ENCODE measurements at places on chromosomes 3 and 15.

GRCh38 chr3:156298938-156299337 lies 178.6 kb downstream of the KCNAB1 start:
- no peak for ATAC-seq

DNA sequence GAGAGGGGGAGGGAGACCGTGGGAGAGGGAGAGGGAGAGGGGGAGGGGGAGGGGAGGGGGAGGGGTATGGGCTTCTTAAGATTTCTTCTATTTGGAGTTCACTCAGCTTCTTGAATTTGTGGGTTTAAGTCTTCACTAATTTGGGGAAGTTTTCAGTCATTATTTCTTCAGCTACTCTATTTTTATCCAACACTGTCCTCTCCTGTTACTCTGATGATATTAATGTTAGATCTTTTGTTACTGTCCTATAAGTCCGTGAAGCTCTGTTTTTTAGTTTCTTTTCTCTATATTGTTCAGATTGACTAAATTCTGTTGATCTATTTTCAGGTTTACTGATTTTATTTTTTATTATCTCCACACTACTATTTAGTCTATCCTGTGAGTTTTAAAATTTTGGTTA lies 351.5 kb upstream of the TPM1 start:
- ATAC-seq, result no peak

DNA sequence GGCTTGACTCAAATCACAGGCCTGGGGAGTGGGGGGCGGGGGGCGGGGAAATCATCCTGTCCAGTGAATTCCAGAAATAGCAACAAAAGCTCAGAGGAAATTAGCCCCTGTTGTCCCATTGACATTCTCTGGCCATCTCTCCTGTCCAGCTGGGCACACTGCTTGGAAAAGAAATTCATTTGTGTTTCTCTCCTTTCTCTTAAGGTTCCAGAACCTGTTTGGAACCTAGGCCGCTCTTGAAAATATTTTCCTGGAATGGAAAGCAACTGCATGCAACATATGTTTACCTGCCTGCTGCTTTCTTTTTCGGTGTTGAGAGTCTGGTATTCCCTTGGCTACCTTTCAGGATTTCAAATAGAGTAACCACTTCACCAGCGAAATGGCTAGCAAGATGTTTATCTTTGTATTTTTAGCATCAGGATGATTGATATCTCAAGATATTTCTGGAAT lies 169.0 kb downstream of the GHSR start:
- peak; percentile 25 for ATAC-seq

DNA sequence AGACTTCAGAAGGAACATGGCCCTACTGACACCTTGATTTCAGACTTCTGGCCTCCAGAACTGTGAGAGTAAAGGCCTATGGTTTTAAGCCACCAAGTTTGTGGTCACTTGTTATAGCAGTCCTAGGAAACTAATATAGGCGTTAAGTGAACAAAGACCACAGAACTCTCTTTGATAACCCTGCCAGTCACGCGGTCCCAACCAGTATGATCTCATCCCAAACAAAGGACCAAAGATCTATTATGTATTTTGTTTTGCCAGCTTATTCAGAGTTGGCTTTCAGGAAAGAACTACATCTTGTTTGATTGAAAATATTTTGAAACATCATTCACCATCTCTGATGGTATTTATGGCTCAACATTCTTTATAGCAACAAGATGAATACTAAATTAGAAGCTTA lies 294.4 kb upstream of the SLCO3A1 start:
- no peak for ATAC-seq

GRCh38 chr3:183536238-183536880 lies 19.1 kb downstream of the KLHL6 start:
- no peak for ATAC-seq

DNA sequence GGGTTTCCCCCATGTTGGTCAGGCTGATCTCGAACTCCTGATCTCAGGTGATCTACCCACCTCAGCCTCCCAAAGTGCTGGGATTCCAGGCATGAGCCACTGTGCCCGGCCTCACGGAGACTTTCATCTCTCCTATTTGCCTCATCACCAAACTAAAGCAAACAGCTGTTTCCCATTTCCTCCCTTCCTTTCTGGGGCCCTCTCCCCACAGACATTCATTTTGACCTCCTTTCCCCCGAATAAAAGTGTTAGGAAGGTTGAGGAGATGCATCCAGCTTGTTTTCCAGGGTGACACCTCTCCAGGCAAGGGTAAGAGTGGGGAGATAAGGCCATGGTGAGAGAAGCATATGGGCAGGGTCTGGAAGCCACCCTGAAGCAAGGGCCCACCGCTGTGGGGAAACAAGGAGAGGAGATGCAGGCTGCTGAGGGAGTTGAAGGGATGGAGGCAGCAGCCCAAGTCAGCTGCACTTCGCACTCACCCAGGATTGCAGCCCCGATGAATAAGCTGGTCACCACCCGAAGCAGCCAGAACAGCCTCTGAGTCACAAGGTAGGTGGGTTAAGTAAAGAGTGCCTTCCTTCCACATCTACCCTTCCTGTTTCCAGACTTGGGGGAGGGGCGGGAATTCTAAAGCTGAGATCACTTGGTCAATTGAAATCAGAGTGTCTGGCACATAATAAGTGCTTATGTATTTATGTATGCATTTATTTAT lies 7.7 kb downstream of the DUOXA2 start:
- ATAC-seq, result no peak

- ATAC-seq, result no peak
Observed at GRCh38 chr3:109109574-109109973, 8.4 kb downstream of the MORC1 start.

GRCh38 chr3:30654269-30654668 lies 47.9 kb downstream of the TGFBR2 start:
- ATAC-seq, result no peak

GRCh38 chr3:176796371-176796770 lies 400.9 kb downstream of the TBL1XR1 start:
- ATAC-seq, result no peak

DNA sequence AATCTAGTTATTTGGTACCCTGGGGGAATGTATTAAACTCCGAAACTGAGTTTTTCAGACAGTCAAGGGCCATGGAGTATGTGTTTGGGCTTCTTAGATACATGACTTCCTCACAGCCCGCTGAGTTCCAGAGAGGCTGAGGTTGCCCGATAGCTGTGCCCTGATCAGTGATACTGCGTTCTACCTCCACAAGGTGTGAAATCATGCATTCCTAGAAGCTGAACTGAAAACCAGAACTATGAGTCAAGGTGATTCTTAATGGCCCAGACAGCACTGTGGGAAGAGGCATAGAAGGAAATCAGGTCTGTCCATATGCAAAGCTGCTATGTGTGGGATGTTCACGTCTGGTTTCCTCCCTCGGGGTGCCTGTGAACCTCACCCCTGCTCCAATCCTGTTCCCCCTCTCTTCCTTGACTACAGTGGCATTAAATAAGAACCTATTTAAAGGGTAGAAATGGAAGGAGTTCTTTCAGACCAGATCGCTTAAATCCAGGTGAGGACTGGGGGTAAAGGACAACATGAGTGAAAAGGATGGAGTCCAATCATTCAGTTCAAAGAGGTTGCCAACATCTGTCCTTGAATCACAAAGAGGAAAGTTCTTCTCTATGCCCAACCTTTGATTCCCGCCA lies 74.3 kb downstream of the MYO1E start:
- ATAC-seq, result no peak

DNA sequence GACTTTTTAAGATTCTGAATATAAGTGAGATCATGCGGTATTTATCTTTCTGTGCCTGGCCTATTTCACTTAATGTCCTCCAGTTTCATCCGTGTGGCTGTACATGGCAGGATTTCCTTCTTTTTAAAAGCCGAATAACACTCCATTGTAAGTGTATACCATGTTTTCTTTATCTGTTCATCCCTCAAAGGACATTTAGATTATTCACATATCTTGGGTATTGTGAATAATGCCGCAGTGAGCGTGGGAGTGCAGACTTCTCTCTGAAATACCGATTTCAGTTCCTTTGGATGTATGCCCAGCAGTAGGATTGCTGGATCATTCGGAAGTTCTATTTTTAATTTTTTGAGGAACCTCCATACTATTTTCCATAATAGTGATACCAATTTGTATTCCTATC lies 136.1 kb downstream of the APBA2 start:
- no peak for ATAC-seq

GRCh38 chr3:52614689-52615088 lies 71.0 kb downstream of the PBRM1 start:
- no peak for ATAC-seq

DNA sequence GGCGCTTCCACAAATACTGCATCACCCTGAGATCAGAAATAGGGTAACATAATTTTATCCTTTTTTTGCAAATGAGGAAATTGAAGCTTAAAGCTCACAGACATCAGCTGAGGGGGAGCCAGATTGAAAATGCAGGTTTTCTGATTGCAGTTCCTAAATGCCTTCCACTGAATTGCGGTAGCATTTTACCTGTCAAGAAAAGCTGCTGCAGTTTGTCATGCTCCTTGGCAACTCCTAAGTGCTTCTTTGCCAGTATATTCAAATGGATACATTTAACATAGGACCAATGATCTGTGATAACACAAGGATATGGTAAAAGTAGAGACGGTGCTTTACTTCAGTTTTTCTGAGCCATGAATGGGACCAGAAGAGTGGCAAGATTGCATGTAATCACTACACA lies 50.5 kb downstream of the SPATA16 start:
- ATAC-seq, result no peak

- no peak for ATAC-seq
Observed at GRCh38 chr3:157063926-157064325, 96.0 kb downstream of the CCNL1 start.

DNA sequence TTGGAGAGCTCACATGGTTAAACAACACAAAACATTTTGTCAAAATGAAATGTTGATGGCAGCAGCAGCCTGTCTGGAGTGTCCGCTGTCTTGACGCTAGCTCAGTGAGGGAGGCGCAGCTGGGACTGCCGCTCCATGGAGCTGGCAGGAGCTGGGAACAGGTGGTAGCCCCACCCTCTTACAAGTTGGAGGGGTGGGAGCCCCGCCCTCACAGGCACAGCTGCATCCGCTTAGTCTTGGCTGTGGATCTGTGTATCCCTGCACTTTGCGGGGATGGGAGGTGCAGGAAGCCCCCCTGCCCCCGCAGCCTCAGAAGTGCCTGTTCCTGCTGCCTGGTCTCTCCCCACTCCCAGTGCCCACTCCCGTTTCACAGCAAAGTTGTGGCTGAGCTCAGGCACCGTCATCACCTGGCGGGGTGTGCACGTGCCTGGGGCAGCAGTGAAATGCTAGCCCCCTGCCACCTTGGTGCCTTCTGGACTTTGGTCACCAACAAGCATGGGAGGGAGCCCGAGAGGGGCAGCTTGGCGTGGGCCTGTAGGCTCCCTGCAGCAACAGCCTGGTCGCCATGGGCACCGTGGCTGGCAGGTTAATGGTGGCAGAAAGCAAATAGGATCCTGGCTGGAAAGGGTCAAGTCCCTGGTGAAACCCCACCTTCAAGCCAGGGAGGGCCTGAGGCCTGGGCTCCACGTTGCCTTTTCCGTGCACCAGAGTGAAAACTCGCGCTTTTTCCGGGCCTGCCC lies 53.8 kb upstream of the CADM2 start:
- ATAC-seq, result no peak

GRCh38 chr15:51263116-51263515 lies 75.3 kb downstream of the CYP19A1 start:
- no peak for ATAC-seq

- ATAC-seq, result peak; percentile 84
Observed at GRCh38 chr15:70492240-70493177, 270.8 kb downstream of the UACA start.

DNA sequence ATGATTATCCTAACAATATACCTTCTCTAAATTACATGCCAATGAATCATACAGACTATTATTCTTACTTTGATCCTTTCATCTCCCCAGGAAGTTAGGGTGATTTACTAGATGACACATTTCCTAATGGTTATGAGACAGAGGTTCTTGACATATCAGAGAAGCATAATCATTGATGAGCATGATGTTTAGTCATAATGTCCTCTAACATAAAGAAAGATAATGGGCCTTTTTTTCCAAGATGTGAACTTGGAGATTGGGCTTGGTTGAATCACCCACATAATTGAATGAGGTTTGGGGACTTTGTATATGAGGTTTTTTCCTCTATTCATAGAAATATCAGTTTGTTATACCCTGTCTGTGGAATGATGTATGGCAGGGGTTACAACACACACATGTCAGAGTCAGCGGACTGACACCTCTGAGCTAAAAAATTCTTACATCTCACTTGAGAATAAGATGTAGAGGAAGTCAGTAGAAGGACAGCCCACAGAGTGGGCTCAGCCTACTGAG lies 69.7 kb upstream of the DCBLD2 start:
- peak; percentile 9 for ATAC-seq

GRCh38 chr3:109224333-109224732 lies 87.8 kb downstream of the C3orf85 start:
- ATAC-seq, result no peak

DNA sequence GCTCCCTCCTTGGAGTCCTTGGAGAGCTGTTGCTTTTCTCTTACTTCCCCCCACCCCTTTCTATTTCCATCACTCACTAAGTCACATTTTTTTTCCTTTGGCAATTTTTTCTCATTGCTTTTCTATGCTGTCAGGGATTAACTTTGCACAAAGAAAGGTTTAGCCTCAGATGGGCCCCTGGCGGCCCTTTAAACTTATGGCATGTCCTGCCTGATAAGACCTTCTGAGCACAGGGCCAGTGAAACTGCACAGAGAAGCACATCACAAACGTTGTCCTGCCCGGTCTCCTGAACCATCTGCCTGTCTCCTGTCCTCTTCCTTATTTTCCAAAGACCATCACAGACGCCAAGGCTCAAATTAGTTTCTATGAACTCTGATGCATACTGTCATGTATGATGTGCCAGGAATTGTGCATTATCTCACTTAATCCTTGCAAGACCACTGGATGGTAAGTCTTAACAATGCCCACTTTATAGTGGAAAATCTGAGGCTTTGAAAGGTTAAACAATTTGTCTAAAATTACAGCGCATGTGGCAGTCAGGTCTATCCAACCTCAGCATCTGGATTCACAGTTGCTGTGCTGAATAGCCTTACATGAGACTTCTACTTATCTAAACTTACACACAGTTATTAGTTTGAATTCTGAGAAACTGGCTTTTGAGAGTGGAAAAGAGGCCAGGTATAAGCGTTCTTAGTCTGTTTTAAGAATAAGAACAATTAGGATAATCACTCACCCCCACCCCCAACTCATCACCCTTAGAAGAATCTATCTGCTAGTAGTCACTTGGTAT lies 648.1 kb downstream of the NTRK3 start:
- no peak for ATAC-seq

GRCh38 chr3:58414538-58415197 lies 19.0 kb downstream of the PDHB start:
- ATAC-seq, result peak; percentile 92

- ATAC-seq, result no peak
Observed at GRCh38 chr3:141400073-141400971, 32.0 kb downstream of the ZBTB38 start.

Data from SK-N-SH treated with all-trans-retinoic acid at 6 μM for 48 hours (cell line).